CD4-positive, alpha-beta T cell treated with Interleukin-6 for 4 hours (primary cell): ENCODE measurements at places on chromosomes 7 and 10.

DNA sequence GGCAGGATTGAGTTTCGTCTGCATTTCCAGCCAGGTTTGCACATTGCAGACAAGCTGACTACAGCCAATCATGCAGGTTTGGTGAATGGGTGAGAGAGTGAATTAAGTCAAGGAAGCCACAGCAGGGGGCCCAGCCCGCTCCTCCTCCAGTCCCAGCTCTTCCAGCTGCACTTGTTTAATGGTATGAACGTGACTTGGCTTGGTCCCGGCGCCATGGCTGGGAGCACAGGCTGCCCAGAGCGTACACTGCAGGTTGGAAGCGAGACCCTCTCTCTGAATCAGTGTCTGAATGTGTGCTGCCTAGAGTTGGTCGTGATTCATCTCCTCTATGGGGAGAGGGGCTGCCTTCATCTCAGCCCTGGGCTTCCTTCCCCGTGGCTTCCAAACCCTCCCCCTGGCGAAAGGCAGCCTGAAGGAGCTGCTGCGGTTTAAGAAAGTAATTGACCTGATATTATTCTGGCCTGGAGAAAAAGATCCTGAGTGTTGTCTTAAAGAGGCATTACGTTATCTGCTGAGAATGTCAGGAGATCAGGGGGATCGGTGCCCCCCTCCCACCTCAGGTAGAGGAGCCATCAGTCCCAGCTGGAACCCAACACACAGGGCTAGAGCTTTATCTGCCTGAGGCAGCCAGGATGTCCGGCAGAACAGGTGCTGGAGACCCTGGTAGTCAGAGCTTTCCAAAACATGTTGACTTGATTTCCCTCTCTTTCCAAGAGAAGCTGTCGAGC, 132.1 kb downstream of the COL26A1 start:
- DNase-seq: no peak

- no peak for DNase-seq
Measured at GRCh38 chr10:819326-819725, 112.2 kb downstream of the LARP4B start.

DNA sequence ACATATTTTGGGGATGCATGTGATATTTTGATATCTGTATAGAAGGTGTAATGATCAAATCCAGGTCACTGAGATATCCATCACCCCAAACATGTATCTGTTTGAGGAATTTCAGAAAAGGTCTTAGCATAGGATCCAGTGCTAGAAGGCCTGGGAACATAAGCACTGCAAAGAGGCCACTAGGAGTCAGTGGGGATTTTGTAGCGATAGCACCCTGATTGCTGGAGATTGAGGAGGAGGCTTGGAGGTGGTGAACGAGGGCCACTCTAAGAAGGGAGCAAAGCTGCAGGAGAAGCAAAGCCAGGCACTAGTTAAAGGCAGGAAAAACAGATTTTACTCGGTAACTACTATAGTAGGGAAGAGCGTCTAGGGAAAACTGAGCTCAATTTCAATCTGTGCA, 324.0 kb downstream of the LHFPL3 start:
- no peak for DNase-seq

DNA sequence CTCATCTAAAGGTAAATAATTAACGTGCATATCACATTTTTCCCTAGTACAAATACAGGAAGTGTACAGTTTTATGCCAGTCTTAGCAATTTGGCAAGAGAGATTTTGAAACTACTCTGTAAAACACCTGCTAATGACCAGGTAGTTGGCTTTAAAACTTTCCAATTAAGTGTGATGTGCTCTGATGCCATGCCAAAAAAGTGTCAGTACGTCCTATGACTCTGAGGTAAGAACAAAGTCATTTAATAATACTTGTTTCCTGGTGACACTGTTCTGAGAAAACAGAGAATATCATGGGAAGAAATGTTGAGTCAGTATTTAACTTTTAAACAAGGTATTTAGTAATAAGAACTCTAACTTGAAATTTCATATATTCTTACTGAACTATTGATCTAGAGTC, 9.6 kb downstream of the PDZD8 start:
- no peak for DNase-seq

GRCh38 chr7:124152859-124153692, 120.2 kb upstream of the TMEM229A start:
- DNase-seq: no peak

DNA sequence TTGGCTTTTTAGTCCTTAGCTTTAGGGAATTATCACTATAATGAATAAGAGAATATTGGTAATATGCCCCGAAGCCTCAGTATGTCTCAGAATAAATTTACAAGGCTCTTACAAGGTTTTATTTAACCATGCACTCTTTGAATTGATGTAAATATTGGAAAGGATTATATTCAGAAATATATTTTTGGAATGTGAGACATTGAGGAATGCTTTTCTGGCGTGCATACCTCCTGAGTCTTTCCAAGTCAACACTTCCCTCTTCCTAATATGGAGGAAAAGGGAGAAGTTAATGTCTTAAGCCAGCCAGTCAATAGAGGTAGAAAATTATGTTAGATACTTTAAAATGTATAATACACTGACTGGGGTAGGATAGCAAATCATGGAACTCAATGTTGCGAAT, 1.2 kb upstream of the OR2F1 start:
- DNase-seq: no peak
